ENCODE measurements at places on chromosomes 5 and 9.

GRCh38 chr5:55234121-55234700, 803 bp upstream of the CCNO start:
- DNase-seq, result peak; percentile 11

DNA sequence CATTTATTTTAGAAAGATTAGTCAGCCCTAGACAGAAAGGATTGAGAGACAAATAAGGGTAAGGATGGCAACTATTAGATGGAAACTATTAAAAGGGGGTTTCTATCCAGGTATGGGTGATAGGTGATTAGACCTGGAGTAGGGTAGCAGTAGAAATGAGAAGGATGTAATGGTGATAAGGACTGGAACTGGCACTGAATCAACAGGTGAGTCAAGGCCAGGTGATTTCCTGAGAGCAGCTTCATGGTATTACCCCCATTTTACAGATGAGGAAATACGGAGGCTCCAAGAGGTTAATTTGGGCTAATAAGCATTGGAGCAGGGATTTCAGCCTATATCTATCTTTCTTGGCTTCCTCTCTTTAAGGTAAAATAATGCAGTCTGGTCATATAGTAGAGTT, 55.7 kb downstream of the CAST start:
- DNase-seq, result no peak

GRCh38 chr5:38697013-38697412, 140.6 kb upstream of the LIFR start:
- no peak for DNase-seq

GRCh38 chr9:123590499-123590898, 234.5 kb downstream of the CRB2 start:
- DNase-seq, result no peak

DNA sequence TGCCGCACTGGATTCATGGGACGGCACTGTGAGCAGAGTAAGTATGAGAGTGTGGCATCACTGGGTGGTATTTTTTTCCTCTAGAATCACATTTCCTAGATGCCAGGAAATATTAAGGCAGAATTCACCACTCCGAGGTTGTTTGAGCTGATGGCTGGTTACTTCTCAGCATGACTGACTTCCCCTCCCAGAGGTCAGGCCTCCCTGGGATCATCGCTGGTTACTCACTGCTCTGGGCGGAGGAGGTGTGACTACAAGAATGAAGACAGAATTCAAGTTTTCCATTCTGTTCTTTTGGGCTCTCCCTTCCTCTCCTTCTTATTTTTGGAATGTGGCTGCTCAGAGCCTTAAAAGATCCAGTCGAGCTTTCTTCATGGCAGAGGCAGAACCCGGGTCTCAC, 76.6 kb upstream of the PRRC1 start:
- no peak for DNase-seq

DNA sequence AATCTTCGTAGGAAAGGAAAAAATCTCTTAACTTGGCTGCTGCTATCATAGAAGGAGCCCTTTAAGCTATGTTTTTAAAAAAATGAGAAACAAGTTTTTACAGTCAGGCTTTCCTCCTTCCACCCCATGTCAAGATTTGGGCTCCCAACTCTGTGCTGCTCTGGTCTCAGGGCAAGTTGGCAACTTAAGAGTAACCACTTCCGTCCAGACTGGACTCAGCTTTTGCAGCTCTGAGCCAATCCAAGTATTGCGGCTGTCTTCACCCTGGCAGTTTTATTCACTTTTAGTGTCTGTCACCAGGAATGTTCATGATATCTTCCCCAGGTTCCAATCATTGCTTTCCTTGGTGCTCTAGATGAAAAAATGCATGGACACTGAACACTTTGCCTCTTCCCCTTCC, 115.9 kb upstream of the GAS1 start:
- DNase-seq, result no peak

DNA sequence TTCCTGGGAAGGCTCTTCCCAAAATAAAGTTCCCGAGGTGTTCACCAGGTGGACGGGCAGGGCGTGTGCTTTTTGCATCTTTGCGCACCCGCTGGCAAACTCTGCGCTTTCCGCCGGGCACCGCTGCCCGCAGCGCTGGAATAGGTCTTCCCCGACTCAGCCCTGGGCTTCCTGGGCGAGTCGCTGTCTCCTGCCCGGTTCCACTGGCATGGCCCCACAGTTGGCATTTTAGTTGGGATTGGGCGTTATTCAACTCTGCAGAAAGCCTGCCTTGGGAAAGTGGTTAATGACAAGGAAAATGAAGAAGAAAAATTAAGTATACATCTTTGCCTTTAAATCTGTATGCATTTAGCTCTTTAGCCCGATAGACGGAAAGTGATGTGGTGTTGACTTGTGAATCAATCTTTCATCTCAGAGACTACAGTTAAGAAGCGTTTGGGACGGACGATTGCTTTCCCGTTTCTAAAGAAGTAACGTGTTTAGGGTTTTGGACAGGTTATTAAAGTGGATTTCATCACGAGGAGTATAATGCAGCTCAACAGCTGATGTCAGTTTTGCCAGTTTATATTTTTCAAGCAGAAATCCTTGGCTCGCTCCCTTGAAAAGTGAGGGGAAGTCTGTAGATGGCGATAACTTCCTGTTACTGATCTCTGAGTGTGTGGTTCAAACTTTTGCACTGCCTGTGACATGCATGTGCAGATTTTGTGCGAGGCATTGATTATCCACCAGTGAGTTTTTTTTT, 946 bp downstream of the ADCY2 start:
- DNase-seq, result no peak

GRCh38 chr9:91144769-91145168, 216.9 kb downstream of the AUH start:
- no peak for DNase-seq

DNA sequence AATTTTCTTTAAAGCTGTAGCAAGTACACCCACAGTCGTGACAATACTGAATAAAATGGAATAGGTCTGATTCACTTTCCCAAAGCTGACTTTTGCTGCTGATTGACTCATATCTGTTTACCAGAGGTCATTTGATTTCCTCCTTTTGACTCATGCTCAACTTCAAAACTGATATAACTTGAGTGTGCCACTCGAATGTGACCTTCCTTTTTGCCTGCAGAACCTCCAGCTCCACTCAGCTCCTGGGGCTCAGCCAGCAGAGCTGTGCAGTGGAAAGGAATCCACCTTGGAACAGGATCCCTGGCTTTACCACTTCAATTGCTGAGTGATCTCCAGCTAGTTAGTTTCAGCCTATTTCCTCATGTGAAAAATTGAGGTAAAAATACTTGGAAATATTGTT, 84.1 kb downstream of the FEM1C start:
- no peak for DNase-seq

- DNase-seq, result peak; percentile 21
Measured at GRCh38 chr9:128026773-128027541, 40.2 kb downstream of the NAIF1 start.

GRCh38 chr9:72278959-72279358, 86.0 kb downstream of the ZFAND5 start:
- no peak for DNase-seq

- DNase-seq, result no peak
Measured at GRCh38 chr5:154625031-154625430, 130.1 kb upstream of the LARP1 start.

DNA sequence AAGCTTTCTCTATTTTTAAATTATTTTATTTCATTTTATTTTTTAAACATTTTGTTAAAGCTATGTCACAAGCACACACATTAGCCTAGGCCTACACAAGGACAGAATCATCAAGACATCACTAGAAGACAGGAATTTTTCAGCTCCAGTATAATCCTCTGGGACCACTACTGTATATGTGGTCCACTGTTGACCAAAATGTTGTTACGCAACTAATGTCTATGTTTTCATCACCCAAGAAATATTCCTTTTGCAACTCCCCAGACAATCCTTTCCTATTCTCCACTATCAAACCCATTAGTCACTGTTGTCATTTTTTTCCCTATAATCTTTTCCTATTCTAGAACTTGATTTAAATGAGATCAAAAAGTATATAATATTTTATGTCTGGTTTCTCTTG, 2371.7 kb upstream of the C9orf72 start:
- DNase-seq, result no peak

DNA sequence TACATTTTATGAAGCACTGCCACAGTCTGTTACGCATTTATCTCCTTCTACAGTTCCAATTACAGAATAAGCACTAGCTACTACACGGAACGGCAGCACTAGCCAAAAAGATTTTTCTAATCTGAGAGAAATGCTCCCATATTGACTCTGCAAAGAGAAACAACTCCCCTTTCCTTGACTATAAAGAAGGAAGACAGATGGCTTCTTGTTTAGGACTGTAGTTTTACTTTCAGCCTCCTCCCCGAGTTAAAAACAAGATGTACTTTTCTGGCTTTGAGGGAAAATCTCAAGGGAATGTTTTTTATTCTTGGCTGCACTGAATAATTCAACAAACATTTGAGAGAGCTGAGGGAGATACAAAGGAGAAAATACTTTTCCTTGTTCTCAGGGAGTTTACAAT, 1.9 kb upstream of the SLC44A1 start:
- DNase-seq, result peak; percentile 15

- DNase-seq, result no peak
Measured at GRCh38 chr9:36738318-36738976, 165.8 kb downstream of the MELK start.

GRCh38 chr9:38338342-38339018, 54.0 kb upstream of the ALDH1B1 start:
- no peak for DNase-seq

Data from NAMALWA (cell line).